ENCODE measurements at places on chromosomes 1 and 21.
A peak's percentile ranks its signal among the peaks of the same experiment; 100 is the strongest.

DNA sequence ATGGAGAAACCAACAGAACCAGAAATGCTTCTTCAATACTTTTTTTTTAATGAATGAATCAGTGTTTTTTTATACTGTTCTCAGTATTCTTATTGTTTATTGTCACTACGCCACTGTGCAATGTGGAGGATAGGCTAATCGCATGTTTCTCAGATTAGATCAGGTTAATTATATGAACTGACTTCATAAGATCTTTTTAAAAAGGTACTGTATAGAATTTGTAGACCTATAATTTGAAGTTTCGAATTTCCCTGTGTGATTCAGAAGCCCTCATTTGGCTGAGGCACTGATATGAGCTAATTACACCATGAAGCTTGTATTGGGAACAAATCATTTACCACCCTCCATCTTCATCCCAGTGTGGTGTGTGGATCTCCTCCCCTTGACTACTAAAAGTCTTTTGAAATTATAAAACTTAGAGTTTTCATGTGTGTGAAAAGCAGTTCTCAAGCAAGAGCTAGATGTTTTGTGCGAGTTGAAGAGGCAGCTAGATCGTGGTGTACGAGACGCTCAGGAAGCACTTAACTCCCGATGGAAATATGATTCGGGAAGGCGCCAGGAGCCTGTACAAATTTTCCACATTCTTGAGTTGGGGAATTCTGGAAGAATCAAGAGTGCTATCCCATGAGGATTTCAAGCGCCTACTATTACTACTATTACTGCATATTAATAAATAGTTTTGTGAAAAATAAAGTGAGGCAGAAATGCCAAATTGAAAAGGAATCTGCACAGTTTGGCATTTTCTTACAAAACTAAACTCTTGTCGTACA, 52.1 kb upstream of the KCNE2 start:
- no peak for DNase-seq

DNA sequence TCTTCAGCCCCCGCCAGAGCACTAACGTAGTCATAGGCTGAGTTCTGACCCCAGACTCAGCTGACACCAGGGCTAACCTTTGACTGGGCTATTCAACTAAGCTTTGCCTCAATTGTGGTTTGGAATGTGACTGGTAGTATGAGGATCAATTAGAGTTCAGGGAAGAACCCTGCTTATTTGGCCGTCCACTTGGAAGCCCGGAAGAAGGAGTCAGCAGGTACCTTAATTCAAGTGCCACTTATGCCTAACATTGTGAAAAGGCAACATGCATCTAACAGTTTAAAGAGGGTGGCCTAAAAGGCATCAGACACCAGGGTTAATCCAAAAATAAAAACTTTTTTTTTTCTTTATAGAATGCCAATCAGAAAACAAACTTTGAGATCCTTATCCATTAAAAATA, 92.3 kb downstream of the BEND5 start:
- DNase-seq: no peak

- no peak for DNase-seq
These were observed 86.6 kb upstream of the DPH5 start for GRCh38 chr1:101112051-101112780.

GRCh38 chr1:24319312-24319863, at the start of gene GRHL3:
Gene GRHL3, plus strand, starts transcription at chr1:24319357. Its CDS starts 195 bp downstream, at chr1:24319552.
- peak; percentile 58 for DNase-seq

DNA sequence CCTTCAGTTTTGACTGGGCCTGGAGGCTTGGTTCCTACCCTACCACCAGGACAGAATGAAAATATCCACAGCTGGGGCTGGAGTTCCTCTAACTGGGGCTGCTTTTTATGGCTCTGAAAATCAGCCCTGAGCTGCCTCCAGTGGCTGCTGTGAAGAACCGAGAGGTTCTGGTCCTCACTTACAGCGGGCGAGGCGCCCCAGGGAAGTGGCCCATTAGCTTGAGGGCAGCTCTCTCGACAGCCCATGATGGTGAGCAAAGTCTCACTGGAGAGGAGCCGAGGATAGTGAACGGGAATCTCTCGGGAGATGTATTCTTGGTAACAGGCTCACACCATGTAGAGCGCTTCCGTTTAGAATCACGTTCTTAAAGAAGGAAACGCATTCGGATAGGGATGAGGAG, 459.7 kb downstream of the KIF26B start:
- DNase-seq: no peak

DNA sequence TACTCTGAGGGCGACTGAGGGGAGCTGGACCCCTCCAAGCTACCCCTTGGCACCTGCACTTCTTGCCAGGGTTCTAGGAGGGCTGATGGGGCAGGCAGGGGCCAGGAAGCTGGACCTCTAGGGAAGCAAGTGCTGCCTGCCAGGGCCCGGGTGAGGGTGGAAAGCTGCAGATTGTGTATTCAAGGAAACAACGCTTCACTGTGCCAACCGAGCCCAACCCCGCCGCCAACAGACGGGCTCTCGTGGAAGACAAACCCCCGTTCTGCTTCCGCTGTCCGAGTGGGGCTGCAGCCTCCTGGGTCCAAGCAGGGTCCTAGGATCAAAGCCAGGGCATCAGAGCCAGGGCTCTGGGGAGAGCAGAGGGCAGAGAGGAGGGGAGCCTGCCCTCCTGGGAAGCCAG, 3.2 kb downstream of the EFHD2 start:
- no peak for DNase-seq

DNA sequence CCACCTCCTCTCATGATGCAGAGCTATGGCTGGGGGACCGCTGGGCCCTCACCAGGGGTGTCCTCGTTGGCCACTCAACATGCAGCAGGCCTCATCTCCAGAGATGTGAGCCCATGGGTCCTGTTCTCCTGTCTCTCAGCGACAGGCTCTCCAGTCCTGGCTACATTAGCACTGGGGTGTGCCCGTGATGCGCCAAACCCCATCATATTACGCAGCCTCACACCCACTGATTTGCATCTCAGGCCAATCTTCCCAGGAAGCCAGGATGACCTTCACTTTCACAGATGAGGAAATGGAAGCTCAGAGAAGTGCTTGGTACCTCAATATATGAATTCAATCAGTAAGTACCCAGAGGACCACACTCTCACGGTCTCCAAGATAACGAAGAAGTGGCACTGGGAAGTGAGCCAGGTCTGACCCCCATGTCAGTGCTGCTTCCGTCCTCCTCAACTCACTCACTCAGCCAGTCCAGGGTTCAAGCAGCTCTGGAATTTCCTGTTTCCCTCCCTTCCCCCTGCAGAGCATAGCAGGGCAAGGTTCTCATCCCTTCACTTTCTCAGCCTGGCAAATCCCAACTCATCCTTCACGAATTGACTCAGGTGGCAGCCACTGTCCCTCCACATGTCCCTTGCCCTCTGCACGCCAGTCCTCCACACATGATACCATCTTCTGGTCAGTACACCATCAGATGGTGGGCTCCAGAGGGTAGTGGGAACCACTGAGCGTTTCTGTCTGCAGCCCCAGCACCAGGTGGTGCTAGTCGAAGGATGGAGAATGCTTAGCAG, 28.9 kb upstream of the EVA1B start:
- DNase-seq: no peak

GRCh38 chr1:27314169-27314568, 7.8 kb upstream of the TMEM222 start:
- no peak for DNase-seq

GRCh38 chr1:58818976-58819375, 35.1 kb upstream of the JUN start:
- DNase-seq: no peak

GRCh38 chr1:210213335-210213734, 19.3 kb upstream of the SERTAD4 start:
- DNase-seq: no peak

GRCh38 chr21:17987382-17988101, 168.4 kb upstream of the C21orf91 start:
- DNase-seq: no peak

- DNase-seq: no peak
These were observed 708.1 kb downstream of the PTPRU start for GRCh38 chr1:29944253-29944905.

GRCh38 chr1:30331415-30332065, 391.8 kb downstream of the MATN1 start:
- DNase-seq: no peak

DNA sequence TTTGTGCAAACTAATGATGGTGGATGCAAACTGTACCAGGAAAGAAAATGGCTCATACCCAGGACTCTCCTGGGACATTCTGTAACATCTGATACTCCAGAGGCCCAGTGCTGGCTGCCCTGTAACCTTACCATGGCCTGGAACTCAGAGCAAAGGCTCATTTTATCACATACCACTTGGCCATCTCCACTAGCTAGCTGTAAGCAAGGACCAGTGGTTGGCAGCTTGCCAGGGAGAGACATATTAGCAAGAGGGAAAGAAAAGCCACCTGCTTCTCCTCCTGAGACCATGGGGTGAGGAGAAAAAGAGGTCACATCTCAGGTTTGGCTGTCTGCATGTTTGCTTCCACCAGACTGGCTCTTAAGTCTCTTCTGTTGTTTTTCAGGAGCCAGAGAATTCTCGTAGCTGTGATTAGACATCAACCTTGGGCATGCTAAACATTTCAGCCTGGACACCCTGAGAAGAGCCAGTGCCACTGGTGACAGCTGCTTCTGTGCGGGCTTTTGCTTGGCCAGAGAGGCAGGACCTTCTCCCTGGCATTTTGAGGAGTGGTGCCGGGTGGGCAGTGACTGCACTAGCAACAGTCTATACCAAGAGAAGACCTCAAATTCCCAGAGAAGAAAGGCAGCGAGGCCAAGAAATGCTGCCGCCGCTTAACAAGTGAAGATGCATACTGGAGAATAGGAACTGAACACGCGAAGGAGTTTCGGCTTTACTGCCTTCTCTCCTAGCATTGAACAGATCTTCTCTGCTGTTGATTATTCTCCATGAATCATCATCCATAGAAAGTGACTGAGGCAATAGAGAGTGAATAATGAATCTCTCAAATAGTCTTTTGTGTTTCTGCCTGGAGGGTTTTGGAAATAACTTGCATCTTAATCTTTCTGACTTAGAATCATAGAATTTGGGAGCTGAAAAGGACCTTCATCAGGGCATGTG, 6.7 kb upstream of the INKA2 start:
- DNase-seq: no peak

DNA sequence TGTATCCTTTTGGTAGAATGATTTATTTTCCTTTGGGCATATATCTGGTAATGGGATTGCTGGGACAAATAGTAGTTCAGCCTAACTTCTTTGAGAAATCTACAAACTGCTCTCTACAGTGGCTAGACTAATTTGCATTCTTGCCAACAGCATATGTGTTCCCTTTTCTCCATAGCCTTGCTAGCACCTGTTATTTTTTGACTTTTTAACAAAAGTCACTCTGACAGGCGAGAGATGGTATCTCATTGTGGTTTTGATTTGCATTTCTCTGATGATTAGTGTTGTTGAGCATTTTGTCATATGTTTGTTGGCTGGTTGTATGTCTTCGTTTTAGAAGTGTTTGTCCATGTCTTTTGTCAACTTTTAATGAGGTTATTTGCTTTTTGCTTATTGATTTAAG, 99.8 kb downstream of the UCK2 start:
- no peak for DNase-seq

DNA sequence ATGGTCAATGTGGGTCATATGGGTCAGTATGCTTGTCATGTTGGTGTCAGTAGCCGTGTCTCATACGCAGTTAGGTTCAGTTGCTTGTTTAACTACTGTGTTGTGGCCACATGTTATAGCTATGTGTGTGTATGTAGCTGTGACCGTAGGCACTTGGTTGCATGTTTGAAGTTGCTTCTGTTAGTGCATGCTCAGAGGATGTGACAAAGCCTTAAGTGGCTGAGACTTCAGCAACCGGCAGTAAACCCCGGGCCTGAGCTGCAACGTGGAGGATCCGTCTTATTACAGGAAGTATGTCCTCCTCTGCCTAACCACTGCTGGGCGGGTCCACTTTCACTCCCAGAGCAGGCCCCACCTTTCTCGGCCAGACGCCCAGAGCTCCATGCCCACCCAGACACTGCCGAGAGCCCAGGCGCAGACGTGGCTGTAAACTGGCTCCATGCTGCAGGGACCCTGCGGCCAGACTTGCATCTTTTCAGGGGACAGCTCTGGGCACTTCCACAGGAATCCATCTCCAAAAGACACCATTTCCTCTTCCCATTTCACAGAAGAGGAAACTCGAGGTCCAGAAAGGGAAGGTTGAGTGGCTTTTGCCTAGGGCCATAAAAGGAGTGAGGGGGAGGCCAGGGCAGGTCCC, 2.2 kb downstream of the TCEA3 start:
- DNase-seq: peak; percentile 70

Data from astrocyte of the hippocampus (primary cell).